CD4-positive, alpha-beta T cell treated with Interferon alpha-2 for 1 hour (primary cell): ENCODE measurements at places on chromosomes 16 and 17.

DNA sequence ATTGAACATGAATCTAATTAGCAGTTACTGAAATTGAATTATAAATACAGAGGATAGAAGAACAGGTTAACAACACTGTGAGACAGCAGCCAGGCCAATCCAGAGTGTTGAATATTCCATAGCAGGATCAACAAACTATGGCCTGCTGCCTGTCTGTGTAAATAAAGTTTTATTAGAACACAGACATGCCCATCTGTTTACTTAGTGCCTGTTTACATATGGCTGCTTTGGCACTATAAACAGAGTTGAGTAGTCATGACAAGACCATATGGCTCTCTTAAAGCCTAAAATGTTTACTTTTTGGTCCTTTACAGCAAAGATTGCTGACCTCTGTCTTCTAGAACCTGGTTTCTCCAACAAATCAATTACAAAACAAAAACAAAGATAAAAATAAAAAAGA is 115.4 kb upstream of the CDC42EP4 start:
- DNase-seq = no peak

- no peak for DNase-seq
Observed at GRCh38 chr16:27407133-27407532, 5.2 kb downstream of the IL21R start.

GRCh38 chr16:55003916-55004315 is 73.3 kb downstream of the IRX5 start:
- DNase-seq = no peak

GRCh38 chr17:30232015-30232823 is 3.3 kb downstream of the SLC6A4 start:
- DNase-seq = no peak

DNA sequence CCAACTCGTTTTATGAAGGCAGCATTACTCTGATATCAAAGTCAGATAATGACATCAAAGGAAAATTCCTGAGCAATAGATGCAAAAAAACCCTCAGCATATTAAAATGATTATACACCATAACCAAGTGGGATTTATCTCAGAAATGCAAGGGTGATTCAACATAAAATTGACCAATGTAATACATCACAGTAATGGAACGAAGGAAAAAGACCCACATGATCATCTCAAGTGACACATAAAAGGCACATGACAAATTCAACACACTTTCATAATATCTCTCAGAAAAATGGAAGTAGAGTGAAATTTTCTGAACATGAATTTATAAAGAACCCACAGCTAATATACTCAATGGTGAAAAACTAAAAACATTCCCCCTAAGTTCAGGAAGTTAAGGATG is 118.8 kb downstream of the ITFG1 start:
- no peak for DNase-seq

GRCh38 chr16:26567356-26567755 is 499.4 kb upstream of the C16orf82 start:
- no peak for DNase-seq

DNA sequence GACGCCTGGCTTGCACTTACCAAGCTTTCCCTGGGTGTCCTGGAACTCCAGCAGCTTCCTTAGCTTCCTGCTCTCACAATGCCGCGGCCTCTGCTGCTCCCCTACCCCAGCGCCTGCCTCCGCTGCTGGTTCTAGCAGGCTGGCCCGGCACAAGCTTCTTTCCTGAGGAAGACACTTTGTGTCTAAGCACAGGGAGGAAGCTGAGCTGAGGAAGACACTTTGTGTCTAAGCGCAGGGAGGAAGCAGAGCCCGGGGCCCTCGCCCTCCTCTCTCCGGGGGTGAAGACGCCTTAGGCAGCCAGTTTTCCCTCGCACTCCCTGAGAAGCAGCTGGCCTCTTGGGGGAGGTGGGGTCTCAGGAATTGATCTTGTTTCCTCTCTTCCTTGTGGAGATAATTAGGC is 64.9 kb downstream of the PLD6 start:
- DNase-seq = no peak

- no peak for DNase-seq
Observed at GRCh38 chr16:81657224-81657623, 121.9 kb upstream of the PLCG2 start.

DNA sequence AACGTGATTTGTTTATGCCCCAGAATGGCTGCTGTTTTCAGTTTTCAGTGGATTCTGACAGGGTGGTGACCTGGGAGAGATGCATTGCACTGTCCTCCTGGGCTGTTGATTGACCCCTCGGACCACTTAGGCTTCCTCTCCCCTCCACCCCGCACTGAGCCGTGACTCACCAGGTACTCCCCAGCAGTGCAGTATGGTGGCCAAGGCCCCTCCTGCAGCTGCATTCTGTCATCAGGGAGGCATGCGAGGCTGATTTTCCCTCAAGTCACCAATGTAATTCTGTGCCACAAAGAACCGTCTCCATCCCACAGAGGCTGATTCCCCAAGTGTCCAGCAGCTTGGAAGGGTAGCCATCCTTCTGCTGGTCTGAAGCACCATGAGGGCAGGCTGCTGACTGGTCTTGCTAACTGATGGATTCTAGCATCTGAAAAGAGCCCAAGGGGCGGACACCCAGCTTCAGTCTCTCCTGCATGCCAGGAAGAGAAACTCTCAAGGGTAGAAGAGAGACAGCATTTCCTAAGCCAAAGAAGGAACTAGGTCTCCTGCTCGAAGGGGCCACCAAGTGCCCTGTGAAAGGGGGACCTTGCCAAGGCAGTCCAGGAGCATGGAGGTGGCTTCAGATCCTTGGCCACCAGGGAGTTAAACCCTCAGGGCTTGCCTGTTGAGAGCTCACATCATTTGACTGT is 148.1 kb downstream of the SOCS1 start:
- no peak for DNase-seq

DNA sequence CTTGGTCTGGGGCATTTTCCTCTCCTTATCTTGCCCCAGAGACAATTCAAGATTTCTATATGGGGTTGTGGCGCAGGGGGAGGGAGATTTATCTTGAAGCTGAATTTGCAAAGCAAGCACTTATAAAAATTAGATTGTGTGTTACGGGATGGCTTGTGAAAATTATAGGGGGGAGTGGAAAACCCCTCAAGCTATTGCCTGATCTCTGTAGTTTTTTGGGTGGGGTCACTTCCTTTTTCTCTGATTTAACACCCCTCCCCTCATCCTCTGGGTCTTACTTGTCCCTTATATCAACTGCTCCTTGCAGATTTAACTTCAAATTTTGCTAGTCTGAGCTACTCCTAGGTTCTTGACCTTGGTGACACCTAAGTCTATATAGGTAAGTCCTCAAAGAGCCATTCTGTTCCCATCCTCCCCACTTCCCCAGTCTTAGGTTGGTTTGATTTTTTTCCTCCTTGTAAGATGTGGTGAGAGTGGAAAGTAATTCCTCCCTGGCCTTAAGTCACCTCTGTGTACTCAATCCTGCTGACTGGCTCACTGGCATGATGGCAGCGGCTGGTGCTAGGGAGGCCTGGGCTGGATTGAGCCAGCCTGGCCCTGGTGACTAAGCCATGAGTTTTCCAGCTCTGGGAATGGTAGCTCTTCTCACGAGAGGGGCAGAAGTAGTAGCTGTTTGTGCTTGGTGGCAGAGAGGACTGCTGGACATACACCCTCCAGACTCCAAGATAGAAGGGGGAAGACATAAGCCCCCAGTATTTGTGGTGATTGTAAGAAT is 2.3 kb downstream of the ARL4D start:
- no peak for DNase-seq

DNA sequence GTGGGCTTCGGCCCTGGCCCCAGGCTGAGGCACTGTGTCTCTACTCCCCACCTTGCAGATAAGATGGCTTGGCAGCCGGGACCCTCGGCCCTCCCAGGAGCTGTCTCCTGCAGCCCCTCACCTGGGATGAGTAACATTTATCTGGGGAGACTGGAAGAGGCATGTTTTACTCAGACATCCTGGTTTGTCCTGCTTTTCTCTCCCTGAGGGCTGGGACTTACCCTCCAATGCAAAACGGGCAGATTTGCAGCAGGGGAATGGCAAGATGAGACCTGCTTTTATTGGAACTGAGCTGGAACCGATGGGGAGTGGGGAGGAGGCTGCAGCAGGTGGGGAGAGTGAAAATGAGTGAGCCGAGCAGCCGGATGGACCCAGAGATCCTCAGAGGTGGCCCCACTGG is 27.3 kb upstream of the UBE2G1 start:
- no peak for DNase-seq

DNA sequence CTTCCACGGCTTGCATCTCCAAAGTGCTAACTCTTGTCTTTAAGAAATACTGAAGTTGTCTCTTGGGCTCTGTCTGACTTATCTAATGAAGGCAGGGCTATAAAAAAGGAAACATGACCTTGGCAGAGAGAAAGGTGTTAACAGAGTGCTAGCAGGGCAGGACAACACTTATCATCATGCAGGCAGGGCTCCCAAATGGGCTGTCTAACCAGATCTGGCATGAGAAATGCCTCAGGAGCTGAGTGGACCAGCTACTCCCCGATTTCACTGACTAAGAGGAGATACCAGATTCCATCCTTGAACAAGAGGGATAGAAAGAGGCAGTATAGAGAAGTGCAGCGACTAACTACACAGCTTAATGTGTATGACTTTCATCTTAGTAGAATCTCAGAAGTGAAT is 32.6 kb downstream of the PMP22 start:
- DNase-seq = no peak

GRCh38 chr16:19284207-19284606 is 1.3 kb upstream of the CLEC19A start:
- no peak for DNase-seq

- no peak for DNase-seq
Observed at GRCh38 chr17:31609996-31610910, 218.8 kb downstream of the RAB11FIP4 start.

GRCh38 chr16:66948134-66948836 is 12.8 kb upstream of the CES3 start:
- no peak for DNase-seq

- DNase-seq = no peak
Observed at GRCh38 chr16:1494711-1495110, 1.6 kb downstream of the TELO2 start.

GRCh38 chr16:59370717-59371116 is 636.6 kb upstream of the GOT2 start:
- DNase-seq = no peak

DNA sequence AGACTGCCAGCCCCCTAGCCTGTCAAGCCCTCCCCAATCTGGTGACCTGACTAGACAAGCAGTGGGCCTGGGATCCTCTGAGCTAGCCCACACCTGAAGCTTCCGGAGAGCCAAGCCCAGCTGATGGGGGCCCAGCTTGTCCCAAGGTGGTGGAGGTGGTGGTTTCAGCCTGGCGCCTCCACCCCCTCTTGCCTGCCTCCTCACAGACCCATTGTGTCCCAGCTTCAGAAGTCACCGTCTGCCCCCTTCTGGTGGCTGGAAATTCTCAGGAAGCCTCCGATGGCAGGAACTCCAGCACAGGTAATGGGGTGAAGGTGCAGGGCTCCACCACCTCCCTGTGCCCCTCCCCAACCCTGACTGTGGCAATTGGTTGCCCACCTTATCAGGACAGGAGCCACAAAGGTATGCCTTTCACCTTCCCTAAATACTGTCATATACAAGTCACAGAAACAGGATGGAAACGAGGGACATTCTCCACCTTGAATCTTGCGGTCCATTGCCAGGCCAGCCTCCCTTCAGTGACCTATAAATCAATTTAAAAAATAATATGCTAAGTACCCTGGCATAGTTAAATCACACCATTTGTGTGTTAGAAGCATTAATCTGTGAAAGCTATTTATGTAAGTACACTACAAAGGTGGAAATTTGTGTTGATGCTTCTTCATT is 66.0 kb upstream of the ZNF423 start:
- peak; percentile 30 for DNase-seq

GRCh38 chr17:50638606-50638965 is 3.9 kb downstream of the ABCC3 start:
- no peak for DNase-seq

DNA sequence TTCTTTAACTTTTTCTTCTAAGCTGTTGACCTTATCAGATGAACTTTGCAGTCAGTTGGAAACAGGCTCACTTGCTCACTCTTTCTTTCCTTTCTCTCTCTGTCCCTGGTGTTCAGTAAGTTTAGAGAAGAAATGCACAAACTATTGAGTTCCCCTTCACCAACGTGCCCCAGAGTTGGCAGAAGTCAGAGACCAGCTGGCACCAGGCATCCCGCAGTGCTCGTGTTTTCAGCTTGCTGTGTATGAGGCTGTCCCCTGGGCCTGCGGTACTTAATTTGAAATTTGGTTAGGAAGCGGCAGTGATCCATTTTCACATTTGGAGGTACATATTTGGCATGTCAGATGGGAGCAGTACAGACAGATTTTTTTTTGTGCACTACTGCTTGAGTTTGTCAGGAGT is 258.6 kb downstream of the SNX29 start:
- no peak for DNase-seq

GRCh38 chr17:78330570-78331224 is 29.2 kb downstream of the SOCS3 start:
- no peak for DNase-seq

DNA sequence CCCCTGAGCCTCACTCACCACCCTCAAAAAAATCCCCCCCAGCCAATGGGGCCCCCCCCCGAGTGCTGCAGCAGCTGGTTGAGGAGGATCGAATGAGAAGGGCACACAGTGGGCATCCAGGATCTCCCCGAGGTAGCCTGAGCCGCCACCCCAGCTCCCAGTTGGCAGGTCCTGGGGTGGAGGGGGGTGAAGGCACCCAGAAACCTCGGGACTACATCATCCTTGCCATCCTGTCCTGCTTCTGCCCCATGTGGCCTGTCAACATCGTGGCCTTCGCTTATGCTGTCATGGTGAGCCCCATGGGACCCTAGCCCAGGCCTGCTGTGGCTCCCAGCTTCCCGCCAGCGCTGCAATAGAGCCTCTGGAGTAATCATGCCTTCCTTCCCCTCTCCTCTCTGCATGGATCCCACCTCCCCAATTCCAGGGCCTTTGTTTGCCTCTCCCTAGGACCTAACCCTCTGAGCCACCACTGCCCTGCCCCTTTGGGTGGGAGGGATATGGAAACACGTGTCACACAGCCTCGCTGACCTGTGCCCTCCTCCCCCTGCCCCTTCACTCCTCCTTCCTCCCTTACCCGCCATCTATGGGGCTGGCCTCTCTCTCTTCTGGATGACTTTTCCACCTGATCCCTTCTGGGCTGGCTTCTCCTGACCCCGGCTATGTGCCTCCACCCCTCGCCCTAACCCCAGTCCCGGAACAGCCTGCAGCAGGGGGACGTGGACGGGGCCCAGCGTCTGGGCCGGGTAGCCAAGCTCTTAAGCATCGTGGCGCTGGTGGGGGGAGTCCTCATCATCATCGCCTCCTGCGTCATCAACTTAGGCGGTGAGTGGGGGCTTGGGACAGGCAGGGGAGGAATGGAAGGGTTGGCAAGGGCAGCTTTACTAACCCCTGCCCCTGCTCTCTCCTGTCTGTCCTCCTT is 1.9 kb downstream of the PRRT2 start:
- no peak for DNase-seq

DNA sequence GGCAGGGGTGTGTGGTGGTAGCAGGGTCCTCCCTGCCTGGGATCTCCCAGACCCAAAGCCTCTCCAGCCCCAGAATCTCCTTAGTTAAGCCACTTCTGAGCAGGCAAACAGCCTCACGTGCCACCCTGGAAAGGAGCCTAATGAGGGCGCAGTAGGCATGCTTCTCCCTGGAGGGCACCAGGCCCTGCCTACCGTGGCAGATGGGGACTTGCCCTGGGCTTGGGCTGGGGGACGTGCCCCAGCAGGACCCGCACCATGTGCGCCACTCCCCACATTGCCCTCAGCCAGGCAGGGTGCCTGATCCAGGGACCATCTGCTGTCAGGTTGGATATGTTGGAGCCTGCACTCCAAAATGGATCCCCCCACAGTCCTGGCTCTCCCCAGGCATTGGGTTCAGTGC is 14.2 kb downstream of the FAM83G start:
- DNase-seq = no peak
